ENCODE measurements at places on chromosomes 12 and 14.

GRCh38 chr12:102811110-102811737 lies 105.8 kb downstream of the PAH start:
- no peak for DNase-seq

DNA sequence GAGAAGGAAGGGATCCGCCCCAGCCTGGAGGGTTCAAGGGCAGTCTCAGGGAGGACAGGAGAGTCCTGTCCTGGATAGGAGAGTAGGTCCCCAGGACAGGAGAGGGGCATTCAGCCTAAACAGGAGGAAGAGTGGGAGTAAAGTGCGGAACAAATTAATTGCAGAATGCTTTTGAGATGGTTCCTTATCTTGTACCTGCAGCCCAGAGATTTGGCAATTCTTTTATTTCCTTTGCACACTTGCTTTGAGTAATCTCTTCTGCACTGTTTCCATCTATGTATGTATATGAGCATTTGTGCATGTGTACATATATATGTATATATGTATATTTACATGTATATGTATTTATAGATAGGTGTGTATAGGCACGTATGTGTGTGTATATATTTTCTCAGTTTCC lies 22.7 kb downstream of the PLEK2 start:
- DNase-seq = no peak

- DNase-seq = no peak
Observed at GRCh38 chr14:66900719-66901118, 288.5 kb upstream of the GARIN2 start.

DNA sequence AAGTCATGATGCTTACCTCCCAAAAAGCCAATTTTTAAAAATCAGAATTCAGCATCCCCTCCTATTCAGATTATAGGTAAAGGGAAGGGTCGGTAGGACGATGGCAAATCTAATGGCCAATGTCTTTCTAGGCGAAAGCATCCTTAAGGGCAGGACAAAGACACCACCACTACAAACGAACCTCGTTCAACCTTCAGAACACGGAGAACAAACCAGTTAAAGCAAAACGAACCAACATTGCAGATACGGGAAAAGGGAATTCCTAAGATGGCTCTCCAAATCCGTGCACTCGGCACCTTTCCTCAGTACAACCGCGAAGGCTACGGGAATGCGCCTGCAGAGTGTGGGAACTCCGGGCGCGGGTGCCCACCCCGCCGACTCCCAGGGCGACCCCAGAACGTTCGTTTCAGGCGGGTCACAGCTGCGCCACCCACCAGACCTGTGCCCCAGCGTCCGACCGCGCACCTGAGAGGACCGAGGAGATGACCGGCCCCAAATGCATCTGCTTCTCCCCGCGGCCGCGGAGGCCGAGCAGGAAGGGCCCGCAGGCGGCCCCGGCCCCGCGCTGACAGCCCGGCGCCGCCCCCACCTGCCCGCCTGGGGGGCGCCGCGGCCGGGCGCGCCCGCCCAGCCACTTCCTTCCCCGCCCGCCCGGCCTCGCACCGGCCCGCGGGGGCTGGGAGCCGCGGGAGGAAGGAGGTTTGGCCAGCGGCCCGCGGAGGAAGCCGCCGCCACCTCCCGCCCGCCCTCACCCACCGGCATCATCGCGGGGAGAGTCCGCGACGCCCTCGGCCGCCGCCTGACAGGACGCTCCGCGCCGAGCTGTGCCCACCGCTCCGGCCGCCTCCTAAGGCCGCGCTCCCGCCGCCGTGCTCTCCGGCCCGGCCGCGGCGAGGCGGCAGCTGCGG lies 578 bp downstream of the PPP1R13B start:
- no peak for DNase-seq

GRCh38 chr12:115752156-115752555 lies 525.3 kb downstream of the MED13L start:
- no peak for DNase-seq

DNA sequence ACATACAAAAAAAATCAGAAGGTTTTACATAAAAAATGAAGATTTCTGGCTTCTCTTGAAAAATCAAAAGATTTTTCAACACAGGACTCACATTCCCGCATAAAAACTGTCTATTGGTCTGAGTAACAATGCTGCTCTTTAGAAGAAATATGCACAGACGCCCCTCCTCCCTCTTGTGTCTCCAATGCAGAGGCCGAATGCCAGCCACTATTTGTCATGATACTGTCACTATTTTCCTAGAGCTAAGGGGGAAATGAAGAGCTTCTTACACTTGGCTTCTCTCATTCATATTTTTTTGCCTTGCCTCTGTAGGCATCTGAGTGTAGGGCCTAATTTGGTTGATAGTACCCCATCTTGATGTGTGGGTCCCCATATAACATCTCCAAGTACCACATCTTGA lies 98.0 kb downstream of the BBS10 start:
- no peak for DNase-seq

DNA sequence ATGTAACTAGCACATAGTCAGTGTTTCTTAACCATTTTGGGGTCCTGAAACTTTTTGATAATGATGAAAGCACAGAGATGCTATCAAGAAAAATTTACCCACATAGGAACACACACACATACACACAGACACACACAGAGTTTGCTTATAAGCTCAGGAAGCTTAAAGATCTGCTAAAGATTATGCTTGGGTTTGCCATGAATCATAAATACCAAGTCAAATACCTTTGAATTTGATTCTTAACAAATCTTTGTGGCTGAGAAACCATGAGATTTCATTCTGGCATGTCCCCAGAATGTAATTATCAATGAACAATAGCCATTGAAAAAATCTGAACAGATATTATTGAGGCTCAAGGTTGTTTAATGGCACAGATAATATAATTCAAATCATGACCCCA lies 89.2 kb downstream of the NTS start:
- DNase-seq = no peak

- DNase-seq = no peak
Observed at GRCh38 chr12:71303199-71303598, 136.4 kb upstream of the LGR5 start.

GRCh38 chr12:109836916-109837315 lies 3.7 kb upstream of the TRPV4 start:
- no peak for DNase-seq

DNA sequence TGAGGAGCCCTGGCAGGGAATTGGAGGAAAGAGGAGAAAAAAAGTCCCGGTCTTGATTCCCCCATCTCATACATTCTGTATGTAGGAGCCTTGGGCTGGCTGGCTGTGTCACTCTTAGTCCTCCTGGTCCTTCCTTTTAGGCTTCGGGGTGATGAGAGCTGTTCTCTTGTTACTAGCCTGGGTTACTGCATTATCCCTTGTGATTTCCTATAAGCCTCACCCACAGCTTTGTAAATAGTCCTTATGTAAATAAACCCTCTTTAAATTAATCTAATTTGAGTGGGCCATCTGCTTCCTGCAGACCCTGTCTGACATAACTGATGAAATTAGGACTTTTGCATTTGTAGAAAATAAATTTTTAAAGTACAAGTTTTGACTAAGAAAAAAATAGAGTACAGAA lies 19.2 kb downstream of the DNM1L start:
- DNase-seq = no peak

GRCh38 chr14:90810806-90811205 lies 5.4 kb downstream of the TTC7B start:
- no peak for DNase-seq

DNA sequence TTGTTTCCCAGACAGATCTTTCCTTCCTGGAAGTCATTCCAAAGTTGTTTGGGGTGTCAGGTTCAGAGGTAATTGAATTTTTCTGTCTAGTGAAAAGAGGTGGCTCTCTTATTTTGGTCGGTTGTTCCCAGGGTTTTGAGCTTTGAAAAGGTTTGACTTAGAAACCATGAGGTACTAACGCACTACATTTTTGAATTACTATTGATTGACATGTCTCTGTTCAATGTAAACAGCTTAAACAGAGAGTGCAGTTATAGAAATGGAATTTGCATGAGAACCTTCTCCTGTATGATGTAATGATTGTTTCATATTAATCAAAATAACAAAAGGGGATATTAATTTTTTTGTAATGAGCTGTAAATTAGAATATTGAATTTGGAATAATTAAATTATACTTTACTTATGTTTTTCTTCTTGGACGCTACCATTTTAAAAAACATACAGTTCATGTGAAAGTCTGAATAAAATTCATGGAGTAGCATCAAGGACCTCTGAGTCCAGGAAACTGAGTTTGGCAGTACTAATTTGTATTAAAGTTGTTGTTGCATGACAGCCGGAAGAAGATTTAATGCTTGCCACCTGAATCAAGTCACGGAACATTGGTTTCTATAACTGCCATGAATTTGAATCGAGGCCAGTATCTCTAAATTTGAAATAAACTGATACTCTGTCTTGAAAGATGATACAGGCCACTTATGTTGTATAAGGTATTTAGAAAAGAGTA lies 41.7 kb downstream of the NPAS3 start:
- DNase-seq = no peak

DNA sequence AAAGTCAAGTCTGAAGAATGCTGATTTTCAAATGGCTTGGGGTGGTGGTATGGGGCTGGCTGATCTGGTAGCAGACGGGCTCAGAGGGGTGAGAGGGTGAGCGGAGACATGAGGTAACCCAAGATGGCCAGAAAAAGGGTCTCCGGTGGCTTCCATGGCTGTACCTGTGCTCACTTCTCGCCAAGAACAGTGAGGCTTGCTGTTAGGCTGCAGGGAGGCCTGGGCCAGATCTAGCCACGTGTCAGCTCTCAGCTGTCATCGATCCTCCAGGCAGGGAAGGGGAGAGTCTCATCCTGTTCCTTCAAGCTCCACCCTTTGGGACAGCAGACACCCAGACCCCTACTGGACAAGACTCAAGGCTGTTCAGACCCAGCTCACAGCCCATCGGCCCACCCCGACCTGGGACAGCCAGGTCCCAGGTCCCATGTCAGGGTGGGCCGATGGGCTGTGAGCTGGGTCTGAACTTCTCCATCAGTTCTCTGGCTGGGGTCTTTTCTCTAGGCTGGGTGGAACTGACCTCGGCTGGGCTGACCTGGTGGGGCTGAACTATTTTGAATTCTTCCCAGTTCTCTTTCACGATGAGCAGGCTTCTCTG lies 9.0 kb downstream of the LRTM2 start:
- no peak for DNase-seq

DNA sequence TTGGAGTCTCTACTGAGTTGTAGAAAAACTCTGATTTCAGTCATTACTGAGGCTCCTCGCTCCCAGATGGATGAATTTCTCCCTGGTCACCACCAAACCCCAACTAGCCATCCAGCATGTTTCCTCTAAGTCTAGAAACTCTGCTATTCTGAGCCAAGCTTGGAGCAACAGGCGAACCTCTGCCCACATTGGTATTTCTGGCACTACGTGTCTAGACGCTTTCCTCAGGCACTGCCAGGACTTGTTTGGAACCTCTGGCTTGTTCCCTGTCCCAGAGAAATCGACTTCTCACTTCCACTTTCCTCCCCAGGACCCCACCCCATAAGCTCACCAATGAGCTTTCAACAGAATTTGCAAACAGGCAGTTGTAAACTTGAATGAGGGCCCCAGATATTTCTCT lies 27.6 kb downstream of the WSCD2 start:
- DNase-seq = no peak

DNA sequence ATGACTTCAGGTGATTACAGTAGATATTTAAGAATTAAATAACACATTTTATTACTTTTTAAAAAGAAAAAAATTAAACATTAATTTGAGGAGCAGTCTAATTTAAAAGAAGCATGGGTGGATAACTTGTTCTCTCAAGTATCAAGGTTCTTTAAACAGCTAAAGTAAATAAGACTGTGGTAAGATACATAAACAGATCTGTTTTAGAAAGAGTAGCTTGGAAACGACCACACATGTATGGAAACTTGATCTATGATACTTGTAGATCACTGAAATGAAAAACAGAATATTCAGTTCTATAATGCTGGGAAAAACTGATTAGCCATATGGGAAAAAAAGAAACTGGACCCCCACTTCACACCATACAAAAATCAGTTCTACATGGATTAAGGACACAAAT lies 36.0 kb downstream of the TC2N start:
- DNase-seq = no peak

Measured in fibroblast of the conjunctiva (primary cell).